ENCODE measurements at places on chromosomes 6 and 20. TPM values are rescaled to one million over a fixed set of nuclear protein-coding genes. Genes with fewer than 3 reads are reported as not detected.

GRCh38 chr6:29945281-29945820, 3.0 kb downstream of the HLA-A start:
- H3K4me1 ChIP-seq, result no peaks in the 10 kb centered on the region
- no peak for DNase-seq
- H3K4me3 ChIP-seq, result no peak overlapping the region

NFATC2 gene
- total RNA-seq, result 2.3 TPM

SAMD3 gene
- total RNA-seq, result 0.44 TPM

ARID1B gene
- 53.1 TPM for total RNA-seq

DNA sequence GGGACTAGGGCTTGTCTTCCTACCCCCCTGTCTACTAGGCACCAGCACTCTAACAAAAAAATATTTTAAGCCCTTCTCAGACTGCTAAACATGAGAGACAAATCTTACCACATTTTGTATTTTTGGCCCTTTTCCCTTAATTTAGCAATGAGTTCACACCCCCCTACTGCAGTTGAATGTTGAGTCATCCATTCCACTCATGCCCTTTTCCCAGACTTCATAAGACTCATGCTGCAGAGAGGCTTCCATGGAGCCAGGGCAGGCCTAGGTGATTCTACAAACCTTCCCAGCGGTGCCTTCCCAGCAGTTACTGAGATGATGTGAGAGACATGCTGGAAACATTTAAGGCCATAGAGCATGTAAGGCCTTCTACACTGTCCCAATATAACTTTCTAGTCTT, 53.9 kb downstream of the PXDC1 start:
- H3K4me1 ChIP-seq, result no peaks in the 10 kb centered on the region
- DNase-seq, result no peak
- H3K27me3 ChIP-seq, result no peaks in the 10 kb centered on the region

TSHZ2 gene
- total RNA-seq, result 3.8 TPM

ULBP2 gene
- total RNA-seq, result 0.25 TPM

TRIM15 gene
- not detected for total RNA-seq

- H3K27me3 ChIP-seq, result peaks cover 6% of the 10 kb centered on the region
- no peaks in the 10 kb centered on the region for H3K4me1 ChIP-seq
- H3K27ac ChIP-seq, result no peak overlapping the region
- no peak overlapping the region for H3K4me3 ChIP-seq
- H3K36me3 ChIP-seq, result no peaks in the 10 kb centered on the region
These were observed 628.2 kb downstream of the CDH26 start for GRCh38 chr20:60586269-60587050.

- no peak for DNase-seq
- H3K4me1 ChIP-seq, result no peaks in the 10 kb centered on the region
- no peaks in the 10 kb centered on the region for H3K27me3 ChIP-seq
- no peaks in the 10 kb centered on the region for H3K36me3 ChIP-seq
These were observed 214.4 kb upstream of the DTNBP1 start for GRCh38 chr6:15877231-15877630.

SSTR4 gene
- total RNA-seq, result not detected

GRCh38 chr6:99276747-99277146, 72.7 kb downstream of the FAXC start:
- H3K4me1 ChIP-seq, result no peaks in the 10 kb centered on the region
- no peak overlapping the region for H3K4me3 ChIP-seq
- H3K36me3 ChIP-seq, result no peaks in the 10 kb centered on the region
- no peak overlapping the region for H3K27ac ChIP-seq

RBL1 gene
- 4.0 TPM for total RNA-seq

DNA sequence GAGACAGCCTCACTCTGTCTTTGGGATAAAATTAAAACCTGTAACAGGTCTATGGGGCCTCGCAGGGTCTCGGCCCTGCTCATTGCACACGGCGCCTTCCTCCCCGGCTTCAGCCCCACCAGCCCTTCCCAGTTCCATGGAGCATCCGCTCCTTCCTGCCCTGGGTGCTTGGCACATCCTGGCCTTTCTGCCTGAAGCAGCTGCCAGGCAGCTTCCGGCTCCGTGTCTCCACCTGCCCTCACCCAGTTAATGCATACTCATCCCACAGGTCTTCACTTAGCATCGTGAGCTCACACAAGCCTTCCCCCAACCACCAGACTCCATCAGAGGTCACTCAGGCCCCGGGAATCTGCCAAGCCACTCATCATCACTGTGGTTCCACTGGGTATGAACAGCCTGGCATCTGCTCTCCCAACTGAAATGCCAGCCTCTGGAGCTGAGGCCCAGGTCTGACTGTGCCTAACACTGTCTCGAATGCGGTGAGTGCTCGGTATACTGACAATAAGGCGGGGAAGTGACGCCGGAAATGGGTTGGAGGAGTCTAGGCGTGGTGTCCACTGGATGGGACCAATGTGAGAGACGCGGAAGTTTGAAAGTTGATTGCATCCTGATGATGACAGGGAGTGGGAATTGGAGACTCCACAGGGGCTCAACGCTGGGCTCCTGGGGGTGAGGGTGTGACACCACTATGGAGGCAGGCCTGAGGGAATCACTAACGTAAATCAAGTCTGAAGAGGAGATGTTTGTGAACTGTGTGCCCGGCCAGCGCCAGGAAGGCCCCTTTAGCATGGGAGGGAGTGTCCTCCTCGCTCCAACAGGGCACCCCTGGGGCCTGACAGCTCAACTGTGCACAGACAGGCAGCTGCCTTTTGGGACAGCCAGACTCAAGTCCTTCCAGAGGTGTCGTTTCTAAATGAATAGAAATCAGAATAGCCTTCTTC, 245.8 kb downstream of the TTLL2 start:
- no peaks in the 10 kb centered on the region for H3K27me3 ChIP-seq
- H3K4me1 ChIP-seq, result peaks cover 12% of the 10 kb centered on the region
- H3K4me3 ChIP-seq, result no peak overlapping the region

CYP21A2 gene
- total RNA-seq, result 0.19 TPM

LINC00237 gene
- not detected for total RNA-seq

Data from psoas muscle (tissue), 8 donors.